ENCODE measurements at places on chromosomes 5 and 9.

DNA sequence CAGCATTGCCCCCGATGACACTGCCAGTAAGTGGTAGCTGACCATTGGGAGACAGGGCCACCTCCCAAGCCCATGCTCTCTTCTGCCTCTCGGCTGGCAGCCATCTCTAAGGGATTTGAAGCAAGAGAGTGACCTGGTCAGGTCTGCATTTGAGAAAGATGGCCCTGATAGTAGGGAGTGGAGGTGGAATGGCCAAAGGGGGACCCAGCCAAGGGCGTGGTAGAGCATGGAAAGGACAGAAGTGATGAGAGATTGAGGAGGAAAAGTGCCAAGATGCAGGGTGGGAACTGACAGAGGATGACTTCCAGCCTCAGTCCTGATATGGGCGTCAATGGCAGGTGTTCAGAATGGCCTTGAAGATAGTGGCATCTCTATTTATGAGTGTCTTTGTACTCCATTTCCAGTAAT, 9.0 kb downstream of the ABL1 start:
- no peak for DNase-seq

DNA sequence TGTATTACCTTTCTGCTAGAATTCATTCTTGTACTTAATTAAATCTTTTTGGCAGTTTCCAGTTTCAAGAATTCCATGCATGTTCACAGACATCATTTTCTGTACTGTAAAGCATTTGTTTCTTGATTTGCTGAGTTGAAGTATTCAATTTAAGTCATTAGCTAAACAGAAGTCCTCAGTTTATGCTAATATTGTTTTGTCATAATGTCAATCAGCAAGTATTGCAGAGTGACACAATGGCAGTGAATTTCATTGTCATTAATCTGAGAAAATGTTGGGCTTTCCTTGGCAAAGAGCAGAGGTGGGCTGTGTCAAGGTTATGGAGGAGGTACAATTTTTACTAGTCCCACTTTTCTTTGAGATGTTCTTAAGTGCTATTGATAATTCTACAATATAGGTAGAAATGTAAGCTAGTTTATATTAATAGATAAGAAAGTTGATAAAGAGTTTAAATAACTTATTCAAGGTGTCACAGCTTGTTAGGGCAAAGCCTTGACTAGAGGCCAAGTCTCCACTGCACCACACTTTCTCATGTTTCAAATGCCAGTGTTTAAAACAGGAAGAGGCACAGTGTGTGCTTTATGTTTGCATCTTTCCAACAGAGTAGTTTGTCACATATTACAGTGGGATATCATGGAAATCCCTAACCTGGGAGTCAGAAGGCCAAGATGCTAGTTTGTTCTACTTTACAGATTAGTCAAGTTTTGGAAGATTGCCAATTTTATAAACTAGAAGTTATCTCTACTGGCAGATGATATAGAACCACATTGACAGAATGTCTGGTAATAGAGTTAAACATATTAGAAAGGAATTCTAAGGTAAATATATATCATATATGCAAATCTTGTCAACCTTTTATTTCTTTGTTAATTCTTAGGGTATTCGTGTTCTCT, 56.3 kb downstream of the SLF1 start:
- DNase-seq: no peak

GRCh38 chr9:133225171-133226011, 16.3 kb upstream of the OBP2B start:
- no peak for DNase-seq

- no peak for DNase-seq
Observed at GRCh38 chr9:1332156-1332555, 282.0 kb downstream of the DMRT2 start.

DNA sequence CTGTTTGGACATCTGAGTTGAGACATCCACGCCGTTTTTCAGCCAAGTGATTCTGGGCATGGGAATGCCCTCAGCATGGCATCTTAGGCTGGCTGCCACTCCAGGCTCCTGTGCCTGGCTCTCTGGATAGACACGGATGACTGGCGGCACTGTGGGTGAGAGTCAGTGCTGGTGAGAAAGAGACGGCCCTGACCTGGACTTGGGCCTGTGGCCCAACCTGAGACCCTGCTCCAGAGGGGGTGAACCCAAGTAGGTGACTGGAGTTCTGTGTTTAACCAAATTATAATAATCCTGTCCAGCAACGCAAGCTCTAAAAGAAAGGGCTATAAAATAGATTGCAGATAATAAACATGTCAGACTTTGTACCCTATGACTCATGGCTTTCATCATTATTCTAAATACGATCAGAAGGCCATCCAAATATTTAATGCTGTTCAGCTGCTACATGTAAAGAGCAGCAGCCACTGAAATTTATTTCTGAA, 173.9 kb downstream of the HSPA4 start:
- no peak for DNase-seq

- no peak for DNase-seq
Observed at GRCh38 chr5:92659246-92659645, 921.8 kb downstream of the NR2F1-AS1 start.

DNA sequence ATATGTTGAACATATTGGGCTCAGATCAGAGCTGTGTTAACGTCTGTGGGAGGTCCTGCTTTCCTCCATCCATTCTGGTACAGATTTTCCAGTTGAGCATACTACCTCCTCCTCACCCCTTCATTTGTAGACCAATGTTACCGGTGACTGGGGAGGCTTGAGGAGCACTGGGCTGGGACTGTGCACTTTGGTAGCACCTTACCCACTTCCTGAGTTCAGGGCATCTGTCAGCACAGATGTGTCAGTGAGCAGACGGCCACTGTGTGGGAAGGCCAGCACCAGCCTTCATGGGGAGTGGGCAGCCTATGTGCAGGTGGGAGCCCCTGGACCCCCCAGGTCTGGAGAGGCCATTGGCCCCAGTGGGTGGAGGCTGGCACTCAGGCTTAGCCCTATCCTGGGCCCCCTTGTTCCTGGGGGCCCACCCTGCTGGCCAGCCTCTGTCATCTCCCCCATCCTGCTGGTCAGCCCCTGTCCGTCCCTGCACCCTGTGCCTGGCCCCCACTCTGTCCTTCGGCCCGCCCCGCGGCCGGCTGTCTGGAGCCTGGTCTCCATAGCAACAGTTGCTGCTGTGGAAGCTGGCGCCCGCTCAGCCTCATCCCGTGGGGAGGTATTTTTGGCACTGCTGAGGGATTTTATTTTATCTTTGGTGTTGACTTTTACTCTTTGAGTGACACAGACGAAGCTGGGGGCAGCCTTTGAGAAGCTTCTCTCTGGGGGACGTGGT, 21.3 kb downstream of the WNK2 start:
- no peak for DNase-seq

GRCh38 chr5:118302786-118303185, 685.6 kb downstream of the DTWD2 start:
- no peak for DNase-seq

DNA sequence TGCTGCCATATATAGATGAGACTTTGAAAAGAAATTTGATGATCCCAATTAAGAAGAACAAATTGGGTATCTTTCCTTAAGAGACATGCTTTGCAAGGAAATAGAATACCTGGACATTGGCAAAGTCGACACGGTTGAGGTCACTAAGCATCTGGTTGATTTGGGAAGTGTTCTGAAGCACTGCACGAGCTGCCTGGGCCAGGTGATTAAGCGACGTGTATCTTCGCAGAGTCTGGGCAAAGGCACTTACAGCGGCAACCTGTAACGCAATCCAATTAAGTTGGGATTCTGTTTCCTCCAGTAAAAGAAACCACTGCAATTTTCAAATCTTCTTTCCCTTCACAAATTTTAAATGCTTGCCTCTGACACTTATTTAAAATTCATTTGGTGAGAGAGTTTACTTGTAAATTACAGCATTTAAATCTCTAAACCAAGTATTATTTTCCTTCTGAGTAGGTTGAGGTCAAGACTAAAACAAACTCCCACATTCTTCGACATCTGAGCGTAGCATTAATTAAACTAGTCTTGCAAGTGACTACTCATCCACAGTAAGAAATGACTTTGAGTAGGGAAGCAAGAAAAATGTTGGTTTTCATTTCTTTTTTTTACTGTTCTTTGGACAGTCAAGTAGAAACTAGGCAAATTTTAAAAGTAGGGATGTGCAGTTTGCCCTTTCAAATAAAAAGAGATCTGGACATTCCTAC, 262.8 kb downstream of the RFX3 start:
- DNase-seq: no peak

DNA sequence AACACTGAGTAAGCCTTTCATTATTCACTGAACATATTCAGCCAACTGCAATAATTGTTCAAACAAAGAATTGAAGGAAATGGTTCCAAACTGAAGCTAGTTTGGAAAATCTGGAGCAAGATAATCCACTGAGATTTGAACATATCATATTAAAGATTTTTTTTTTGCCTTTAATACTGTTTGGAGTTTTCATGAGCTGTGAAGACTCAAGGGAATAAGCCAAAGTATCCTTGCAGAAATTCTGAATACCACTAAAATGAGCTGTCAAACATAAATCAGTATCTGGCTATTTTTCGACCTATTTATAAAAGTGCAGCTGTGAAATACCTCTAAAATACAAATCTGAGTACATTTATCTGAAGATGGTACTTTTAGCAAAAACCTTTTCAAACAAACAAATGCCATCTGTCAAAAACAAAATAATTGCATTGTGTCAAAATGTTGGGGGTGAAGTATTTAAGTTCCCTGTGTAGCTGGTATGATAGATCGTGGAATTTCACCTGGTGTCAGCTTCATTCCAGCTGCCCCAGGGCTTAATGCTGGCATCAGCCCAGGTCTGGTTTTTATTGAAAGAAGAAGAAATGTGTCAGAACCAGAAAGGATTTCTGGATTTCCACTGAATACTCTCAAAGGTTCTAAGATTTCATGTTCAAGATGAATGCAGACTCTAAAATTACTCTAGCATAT, 149.0 kb upstream of the GRAMD2B start:
- DNase-seq: no peak

GRCh38 chr5:38921174-38921573, 75.4 kb downstream of the OSMR start:
- DNase-seq: no peak

DNA sequence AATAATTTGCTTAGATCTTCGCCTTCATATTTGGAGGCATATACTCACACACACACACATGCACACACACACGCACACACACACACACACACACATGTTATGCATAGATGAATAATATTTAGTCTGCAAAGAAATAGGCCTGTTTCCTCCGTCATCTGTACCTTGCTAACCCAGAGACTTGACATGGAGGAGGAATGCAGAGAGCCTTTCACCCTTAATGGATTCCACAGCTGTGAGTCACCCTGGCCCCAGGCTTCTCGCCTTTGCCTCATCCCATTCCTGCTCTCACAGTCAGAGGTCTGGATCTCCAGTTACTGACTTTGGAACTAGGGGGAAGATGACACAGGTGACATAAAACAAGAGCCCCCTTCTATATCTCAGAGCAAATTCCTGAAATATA, 29.7 kb downstream of the ZNF462 start:
- DNase-seq: no peak

DNA sequence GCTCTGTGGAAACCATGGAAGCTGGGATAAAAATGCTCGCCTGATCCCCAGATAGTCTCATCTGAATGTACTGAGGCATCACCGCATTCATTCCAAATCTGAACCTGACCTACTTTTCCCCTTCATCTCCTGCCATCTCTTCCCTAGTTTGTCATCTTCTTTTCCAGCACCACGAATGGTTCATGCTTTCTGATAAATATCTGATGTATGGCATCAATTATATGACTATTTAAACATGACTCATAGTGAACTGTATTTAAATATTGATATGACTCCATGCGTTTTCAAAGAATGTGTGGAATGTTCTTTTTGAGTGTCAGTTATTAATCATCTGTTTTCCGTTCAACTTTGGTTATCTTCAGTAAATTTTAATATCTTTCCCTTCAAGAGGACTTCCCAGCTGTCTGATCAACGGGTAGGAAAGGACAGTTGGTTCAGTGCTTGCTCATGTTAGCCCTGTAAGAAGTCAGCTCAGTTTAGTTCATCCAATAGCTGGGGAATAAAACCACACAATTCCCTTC, 21.1 kb downstream of the BASP1 start:
- no peak for DNase-seq

DNA sequence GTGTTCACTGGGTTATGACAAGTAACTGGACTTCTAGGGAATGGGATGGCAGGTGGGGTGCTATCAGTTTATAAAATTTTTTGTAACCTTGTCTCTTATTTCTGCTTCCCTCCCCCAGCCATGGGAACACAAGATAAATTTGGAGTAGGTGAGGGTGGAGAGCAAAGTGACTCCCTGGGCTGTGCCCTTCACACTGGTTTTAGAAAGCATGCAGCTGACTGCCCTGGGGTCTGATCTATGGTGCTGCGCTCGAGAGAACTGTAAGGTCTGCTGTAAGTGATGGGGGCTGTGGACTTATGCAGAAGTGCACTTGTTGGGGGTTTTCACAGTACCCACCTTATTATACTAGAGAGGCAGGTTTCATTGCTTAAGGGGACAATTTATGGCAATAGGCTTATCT, 247.7 kb upstream of the DMRT1 start:
- no peak for DNase-seq

GRCh38 chr9:134624621-134625181, 16.9 kb upstream of the COL5A1 start:
- no peak for DNase-seq
